ENCODE measurements at places on chromosomes 6 and 20. TPM values are rescaled to one million over a fixed set of nuclear protein-coding genes. Genes with fewer than 3 reads are reported as not detected.

The CLPSL1 gene
- total RNA-seq = not detected

The SPATS1 gene
- total RNA-seq = not detected

The CALHM5 gene
- 7.8 TPM for total RNA-seq

The NHSL1 gene
- total RNA-seq = 142 TPM

The PBOV1 gene
- total RNA-seq = not detected

The FAM83C gene
- total RNA-seq = not detected

The PPARD gene
- total RNA-seq = 5.2 TPM

The BPI gene
- not detected for total RNA-seq

The IRAK1BP1 gene
- total RNA-seq = 3.9 TPM

The NMBR gene
- under 0.01 TPM for total RNA-seq

The GFRAL gene
- not detected for total RNA-seq

The PNLDC1 gene
- total RNA-seq = not detected

The JPH2 gene
- 0.38 TPM for total RNA-seq

The SLC22A7 gene
- total RNA-seq = not detected

The NKX2-2 gene
- total RNA-seq = not detected

The DEFB124 gene
- not detected for total RNA-seq

The LEMD2 gene
- 40.4 TPM for total RNA-seq

Measured in vein endothelial cell (primary cell).